Fibroblast of skin of abdomen (primary cell): ENCODE measurements at places on chromosomes 7 and 10.

DNA sequence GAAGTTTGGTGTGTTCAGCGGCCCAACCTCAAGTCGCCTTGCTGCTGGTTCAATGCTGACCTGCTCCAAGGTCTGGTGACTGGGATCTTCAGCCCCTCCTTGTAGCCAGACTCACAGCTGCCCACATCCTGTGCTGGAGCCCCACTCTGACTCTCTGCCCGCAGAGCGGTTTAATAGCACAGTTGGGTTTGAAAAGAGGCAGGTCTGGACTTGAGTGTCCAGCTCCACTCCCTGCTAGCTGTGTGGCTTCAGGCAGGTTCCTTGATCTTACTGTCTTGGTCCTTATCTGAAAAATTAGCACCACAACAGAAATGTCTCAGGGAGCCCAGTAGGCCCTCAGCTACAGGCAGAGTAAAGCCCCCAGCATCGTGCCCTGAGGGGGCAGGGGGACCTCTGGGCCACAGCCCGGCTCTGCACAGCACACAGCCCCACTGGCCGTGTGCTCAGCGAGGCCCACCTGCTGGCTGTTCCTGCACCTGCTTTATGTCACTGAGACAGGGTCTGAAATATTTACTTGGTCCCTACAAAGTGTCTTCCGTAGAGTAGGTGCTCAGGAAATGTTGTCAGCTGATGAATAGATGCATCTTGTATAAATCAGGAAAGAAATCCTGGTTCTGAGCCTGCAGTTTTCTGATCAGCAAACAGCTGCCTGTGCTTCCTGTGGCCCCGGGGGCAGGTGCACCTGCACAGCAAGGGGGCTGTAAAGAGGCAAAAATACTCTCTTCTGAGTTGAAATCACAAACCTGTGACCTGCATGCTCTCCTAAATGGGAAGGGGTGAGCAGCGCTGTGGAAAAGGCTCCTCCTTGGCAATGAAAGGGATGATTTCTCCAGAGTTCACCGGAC, 155.5 kb downstream of the SVIL start:
- no peak for DNase-seq

GRCh38 chr7:72058579-72058978, 353.6 kb downstream of the CALN1 start:
- no peak for DNase-seq

DNA sequence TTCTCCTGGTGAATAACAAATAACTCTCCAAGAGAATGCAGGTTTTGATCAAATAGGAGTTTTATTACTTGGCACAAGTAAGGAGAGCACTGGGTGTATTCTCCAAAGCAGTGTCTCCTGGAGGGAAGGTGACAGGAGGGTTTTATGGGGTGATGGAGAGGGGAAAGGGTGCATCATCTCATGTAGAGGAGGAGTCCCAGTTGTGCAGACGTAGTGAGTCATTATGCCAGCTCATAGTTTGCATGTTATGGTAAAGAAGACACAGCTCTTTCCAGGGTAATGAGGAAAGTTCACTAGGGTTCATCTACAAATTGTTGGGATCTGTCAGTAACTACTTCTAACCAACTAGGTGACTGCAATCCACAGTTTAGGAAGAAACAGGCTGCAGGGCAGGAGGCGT, 347.9 kb upstream of the MEOX2 start:
- DNase-seq: peak; percentile 64

GRCh38 chr7:69597278-69598076, 798 bp upstream of the AUTS2 start:
- no peak for DNase-seq

DNA sequence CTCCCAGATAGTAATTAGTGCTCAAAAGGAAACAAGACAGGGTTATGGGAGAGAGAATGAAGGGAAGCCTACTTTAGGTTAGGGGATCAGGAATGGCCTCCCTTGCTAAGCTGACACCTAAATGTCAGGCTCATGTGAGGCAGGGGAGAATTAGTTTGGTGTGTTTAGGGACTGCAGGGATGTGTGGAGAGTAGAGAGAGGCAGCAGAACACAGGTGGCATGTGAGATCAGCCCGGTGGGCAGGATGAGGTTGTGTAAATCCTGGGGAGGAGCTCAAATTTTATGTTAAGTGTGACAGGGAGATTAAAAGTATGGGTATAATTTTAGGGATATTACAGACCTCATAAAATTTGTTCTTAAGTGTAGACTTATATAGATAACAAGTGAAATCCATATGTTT, 56.2 kb upstream of the ZNF438 start:
- DNase-seq: no peak

- no peak for DNase-seq
These were observed 34.8 kb downstream of the CDH23 start for GRCh38 chr10:71431239-71432100.

- peak; percentile 25 for DNase-seq
These were observed 43.3 kb downstream of the GPR37 start for GRCh38 chr7:124722292-124722691.

DNA sequence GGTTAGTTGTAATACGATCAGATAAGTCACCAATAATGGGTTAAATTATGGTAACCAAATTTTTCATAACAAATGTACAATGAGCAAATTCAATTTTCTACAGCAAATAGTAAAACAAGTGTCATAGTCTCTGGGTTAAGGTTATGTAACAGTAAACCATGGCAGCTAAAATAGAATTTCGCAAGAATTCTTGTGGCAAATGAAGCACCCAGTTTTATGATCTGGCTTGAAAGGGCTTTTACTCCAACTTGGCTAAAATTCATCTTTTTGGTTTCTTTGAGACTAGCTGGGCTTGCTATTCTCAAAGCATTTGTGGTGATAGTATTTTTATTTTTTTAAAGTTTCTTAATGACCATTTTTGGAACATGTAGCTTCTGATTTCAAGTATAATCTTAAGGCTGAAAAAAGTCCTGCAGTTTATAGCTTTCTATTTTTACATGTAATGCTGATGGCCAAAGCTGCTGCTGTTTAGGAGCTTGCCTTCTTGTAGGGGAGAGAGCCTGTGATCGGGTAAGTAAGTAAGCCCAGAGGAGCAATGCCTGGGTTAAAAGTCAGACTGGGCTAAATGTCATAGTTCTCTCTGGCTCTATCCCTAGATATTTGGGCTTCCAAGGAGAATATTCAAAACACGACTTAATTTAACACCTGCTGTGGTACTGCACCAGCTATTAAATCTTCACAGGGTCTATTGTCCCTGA, 55.5 kb upstream of the SYPL1 start:
- peak; percentile 15 for DNase-seq

DNA sequence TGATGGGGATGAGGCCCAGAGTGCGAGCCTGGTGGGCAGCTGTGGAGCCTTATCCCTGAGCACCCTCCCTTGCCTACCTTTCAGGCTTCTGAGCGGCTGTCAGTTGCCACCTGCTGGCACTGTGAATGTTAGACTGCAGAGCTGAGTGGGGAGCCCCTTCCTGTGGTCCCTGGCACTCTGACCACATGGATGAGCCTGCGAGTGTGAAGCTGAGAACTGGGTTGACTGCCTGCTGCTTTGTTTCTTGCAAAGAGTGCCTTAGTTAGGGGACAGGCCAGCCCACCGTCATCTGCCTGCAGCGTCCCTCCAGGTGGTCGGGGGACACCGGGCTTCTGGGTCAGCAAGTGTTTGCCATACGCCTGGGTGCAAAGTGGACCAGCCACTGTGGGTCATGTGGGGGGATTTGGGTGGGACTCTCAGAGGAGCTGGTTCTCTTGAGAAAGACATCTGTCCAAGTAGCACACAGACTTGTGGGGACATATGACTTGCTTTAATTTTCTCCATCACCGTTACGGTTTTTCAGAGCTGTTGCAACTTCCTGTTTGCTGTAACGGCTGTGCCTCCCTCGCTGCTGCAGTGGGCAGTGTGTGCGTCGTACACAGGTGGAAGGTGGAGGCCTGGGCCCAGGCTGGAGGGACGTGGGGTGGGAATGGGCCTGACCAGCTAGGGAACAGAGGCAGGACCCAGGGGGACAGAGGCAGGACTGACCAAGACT, 13.7 kb downstream of the INPP5A start:
- DNase-seq: no peak

DNA sequence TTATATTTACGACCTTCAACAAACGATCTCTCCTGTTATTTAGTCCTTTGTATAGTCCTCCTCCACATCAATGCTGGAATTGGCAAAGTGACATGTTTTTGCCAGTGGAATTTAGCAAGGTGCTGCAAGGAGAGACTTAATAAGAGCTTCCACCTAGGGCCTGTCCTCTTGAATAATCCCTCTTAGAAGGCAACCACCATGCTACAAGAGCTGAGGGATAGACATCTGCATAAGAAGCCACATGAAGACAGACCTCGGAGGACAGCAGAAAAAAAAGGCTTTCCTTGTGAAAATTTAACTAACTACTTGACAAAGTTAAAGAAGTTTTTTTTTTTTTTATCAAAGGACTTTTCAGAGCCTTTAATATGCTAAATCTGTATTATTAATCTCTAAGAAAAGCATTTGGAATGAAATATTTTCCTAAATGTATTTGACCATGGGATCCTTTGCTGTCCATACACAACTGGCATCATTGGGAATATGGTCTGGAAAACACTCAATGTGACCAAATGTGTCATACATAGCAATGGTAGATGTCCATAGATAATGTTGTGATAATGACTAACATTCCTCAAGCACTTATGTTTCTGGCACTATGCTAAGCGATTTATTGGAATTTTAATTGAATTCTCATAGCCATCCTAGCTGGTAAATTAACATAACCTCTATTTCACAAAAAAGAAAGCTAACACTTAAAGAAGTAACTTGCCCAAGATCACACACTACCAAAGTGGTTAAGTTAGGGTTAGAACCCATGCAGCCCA, 13.2 kb downstream of the HYCC1 start:
- peak; percentile 37 for DNase-seq

DNA sequence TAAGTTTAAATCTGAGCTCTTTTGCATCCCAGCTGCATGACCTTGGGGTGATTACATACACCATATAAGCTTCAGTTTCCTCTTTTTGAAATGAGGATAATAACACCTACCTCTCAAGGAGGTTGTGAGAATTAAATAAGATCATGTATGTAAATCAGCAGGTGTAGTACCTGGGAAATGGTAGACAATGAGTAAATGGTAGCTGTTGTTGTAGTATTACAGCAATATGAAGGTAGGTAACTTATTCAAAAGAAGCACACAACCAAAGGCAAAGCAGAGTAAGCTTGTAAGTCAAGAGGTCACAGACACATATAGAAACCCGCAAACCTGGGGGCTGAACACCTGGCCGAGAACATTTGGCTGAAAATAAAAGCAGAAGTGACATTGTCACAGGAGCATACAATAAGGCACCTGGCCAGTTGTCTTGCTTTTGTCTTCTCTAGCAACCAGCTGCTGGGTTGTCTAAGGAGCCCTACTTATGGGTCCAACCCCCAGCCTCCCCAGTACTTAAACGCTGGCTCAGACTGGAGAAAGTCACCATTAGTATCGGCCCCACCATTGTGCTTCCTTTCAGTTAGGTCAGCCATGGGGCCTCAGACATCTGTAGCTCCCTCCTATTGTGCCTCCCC, 203.6 kb upstream of the MKLN1 start:
- DNase-seq: no peak

DNA sequence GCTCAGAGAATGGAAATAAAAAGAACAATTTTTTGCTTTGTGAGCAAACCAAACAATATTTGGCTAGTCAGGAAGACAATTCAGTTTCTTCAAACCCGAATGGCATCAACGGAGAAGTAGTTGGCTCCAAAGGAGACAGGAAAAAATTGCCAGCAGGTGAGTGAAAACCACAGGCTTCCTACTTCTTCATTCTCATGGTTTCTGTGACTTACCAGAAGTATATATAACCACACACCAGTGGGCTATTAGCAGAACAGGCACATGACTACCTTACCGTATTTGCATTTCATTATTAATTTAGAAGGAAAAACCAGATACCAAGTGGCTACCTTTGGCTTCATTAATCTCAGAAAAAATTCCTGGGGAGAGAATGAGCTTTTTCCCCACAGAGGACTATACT, 8.8 kb downstream of the TDRD1 start:
- DNase-seq: no peak

DNA sequence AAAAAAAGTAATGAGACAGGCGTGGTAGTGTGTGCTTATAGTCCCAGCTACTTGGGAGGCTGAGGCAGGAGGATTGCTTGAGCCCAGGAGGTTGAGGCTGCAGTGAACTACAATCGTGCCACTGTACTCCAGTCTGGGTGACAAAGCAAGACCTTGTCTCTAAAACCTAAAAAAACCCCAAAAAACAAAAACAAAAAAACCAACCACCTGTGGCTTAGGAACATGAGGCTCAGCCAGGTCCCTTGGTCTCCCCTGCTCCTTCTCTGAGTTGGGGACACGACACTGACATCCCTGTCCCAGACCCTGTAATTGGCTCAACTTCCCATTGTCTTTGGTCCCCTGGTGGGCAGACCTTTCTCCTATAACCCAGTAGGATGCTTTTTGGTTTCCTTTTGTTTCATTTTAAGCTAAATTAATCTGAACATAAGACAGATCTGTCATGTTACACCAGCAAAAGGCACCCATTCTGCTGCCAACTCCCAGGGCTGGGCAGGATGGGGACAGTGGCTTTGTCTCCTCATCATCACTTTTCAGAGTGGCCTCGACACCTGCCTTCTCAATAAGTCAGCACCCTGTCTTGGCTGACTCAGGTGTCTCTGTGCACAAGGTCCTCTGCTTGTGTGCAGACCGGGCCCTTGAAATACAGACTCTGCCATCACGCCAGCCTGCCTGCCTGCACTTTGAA, 74.4 kb downstream of the MYL10 start:
- no peak for DNase-seq

GRCh38 chr7:49060743-49061142, 136.4 kb downstream of the CDC14C start:
- DNase-seq: no peak

DNA sequence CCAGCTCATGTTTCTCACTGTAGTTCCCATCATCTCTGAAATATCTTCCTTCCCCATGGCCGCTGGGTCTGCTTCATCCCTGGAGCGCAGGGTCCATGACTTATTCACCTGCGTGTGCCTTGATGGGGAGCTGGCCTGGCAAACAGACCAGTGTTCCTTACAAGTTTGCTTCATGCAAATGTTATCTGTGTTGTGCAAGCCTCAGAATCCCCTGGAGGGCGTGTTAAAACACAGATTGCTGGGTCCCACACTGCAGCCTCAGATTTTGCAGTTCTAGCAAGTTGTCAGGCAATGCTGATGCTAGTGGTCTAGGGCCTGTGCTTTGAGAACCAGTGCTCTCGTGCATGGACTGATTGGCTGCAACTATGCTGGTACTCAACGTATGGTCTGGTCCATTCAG, 7.2 kb upstream of the DMBT1 start:
- no peak for DNase-seq

DNA sequence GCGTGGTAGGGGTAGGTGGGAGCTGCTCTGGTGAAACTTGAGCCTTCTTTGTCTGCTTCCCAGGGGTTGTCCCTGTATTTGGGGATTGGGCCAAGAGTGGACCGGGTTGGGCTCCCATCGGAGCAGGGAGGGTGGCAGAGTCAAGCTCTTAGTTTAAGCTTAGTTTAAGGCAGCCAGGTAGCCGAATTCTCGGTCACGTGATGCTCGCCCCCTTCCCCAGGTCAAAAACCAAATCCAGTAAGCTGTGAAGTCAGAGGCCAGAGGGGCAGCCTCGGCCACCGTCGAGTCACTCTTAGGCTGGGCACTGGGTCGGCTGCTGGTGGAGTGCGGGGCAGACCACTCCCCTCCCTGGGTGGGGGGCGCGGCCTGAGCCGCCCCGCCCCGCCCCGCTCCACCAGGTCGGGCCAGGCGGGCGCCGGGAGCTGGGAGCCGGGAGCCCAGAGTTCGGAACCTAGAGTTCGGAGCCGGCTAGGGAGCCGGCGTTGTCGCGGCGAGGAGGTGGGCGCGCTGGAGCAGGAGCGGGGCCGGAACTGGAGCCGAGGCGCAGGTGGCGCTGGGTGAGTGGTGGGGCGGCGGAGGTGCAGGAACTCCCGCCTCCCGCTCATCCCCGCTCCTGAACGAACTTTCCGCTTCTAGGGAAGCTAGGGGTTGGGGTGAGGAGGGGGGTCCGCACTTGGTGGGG, 2.8 kb upstream of the LZTS2 start:
- no peak for DNase-seq
